Ureter (tissue), 1 donor: ENCODE measurements at places on chromosomes 5 and 9. TPM values are rescaled to one million over a fixed set of nuclear protein-coding genes. Genes with fewer than 3 reads are reported as not detected.

DNA sequence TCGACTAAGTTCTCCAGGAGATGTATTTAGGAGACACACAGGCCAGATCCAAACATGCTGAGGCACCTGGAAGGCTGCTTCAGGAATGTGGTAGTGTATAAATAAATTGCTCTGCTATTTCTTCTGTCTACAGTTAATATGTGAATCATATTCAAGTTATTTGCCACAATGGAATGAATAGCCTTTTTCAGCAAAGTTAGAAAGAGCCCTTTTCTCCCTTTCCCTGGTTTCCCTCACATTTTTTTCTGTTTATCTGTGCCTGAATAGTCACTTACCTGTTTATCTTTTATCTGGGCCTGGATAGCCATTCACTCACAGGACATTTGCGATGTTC is 44.1 kb upstream of the CLINT1 start:
- no peak for DNase-seq

- no peak for DNase-seq
Measured at GRCh38 chr5:57751710-57752109, 269.1 kb upstream of the ACTBL2 start.

- no peak for DNase-seq
Measured at GRCh38 chr5:138706655-138707480, 46.4 kb upstream of the CTNNA1 start.

DNA sequence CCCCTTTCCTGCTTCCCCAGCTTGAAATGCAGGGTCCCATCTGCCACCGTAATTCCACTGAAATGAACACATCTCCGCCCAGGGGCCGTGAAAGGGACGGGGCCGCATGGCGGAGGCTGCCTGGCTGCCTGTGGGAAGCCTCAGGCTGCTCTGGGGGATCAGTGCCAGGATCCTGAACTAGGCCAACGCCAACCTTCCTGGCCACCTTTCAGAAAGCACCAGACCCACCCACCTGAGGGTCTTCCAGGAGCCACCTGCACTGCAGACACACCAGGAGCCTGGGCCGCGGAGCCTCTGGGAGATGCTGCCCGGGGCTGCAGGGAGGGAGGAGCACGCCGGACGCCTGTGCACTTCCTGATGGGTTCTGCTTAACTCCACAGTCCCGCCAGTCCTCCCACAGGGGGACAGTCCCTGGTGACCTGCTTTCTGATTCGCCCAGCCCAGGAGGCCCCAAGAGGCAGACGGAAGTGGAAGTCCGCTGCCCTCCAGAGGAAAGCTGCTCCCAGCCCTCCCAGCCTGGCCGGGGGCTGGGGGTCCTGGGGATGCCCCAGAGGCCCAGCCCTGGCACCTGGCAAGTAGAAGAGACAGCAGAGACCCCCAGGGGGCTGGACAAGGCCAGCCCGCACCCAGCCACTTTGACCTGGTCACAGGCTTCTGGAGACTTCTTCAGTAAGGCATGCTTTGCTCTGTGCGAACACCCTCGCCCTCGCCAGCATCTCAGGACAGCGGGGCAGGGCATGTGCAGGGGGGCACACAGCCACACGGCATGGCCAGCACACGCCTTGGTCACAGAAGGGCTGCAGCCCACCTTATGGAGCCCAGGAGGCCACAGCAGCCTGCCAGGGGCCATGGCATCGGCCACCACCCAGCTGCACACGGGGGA is at the start of gene CARD9:
CARD9 (minus strand) TSS at position 370 of the 883 bp plus-strand sequence. CDS start 1,591 bp downstream, outside the sequence.
- DNase-seq, result no peak

DNA sequence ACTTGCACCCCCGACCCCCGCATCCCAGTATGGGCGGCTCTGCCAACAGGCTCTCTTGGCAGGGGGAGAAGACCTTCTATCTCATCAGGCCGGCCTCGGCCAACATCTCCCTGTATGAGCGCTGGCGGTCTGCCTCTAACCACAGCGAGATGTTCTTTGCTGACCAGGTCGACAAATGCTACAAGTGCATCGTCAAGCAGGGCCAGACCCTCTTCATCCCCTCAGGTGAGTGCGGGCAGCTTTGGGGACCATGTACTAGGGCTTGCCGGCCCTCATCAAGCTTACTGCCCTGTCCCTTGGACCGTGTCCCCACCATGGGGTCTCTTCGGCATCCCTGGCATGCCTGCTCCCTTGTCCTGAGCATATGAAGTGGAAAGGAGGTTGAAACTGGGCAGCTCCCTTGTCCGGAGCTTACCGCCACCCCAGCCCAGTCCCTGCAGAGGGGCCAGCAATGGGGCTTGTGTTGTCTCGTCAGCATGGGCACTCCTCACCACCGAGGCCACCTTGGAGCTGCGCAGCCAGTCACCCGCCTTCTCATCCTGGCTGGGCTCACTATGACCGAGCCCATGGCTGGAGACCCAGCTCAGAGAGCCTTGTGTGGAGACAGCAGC is 78.1 kb downstream of the PHF2 start:
- DNase-seq, result no peak

DNA sequence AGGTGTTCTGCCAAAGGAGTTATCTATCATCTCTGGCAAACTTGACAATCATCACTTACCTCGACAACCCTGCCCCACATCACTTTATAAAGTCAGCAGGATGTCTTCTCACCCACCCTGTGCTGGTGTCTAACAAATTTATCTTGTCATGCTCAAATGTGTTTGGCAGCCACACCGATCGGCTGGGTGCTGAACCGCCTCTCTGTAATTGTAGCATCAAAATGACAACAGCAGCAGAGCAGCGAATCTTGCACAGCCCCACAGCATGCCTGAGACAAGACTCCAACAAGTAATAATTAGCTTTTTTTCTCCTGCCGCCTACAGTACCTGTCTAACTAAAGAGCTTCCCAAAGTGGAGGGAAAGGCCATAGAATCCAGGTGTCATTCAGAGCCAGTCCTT is 176.2 kb downstream of the NR3C1 start:
- no peak for DNase-seq

- DNase-seq, result no peak
Measured at GRCh38 chr9:121711281-121711680, 59.8 kb downstream of the DAB2IP start.

DNA sequence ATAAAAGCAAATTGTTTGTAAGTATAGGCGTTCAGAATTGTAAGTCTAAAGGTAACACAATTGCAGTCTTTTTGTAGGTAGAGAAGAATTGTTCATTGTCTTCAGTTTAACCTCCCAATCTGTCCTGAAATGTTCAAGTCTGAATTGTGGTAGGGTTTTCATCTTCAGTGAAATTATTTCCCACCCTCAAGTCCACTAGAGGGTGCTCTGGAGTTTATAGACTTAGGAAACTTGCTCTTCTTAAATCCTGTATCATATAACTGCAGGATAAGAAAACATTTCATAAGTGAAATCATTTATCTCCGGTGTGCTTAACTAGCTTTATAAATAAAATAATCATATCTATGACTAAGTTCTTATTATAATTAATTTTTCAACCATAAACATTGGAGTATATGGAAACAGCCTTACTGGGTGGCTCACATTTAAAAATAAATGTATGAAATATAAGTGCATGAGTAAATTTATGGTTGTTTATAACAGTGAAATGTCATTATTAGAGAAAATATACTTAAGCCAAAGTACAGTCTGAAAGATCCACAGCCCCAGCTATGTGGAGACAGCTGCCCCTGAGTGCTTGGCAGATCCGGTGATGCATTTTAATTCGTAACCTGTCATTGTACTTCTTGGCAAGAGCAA is 182.4 kb upstream of the OTULINL start:
- no peak for DNase-seq

- no peak for DNase-seq
Measured at GRCh38 chr5:137119321-137119720, 379.8 kb downstream of the SPOCK1 start.

Gene CORO2A
- total RNA-seq, result 38.8 TPM

Gene ANKRD34B
- total RNA-seq, result not detected

Gene PCA3
- total RNA-seq, result not detected

Gene LHX2
- not detected for total RNA-seq

Gene C5
- total RNA-seq, result 8.1 TPM

Gene FCN2
- total RNA-seq, result 0.49 TPM
